ENCODE measurements at places on chromosomes 7 and 10.

- no peaks in the 10 kb centered on the region for H3K27me3 ChIP-seq
- no peak for DNase-seq
- H3K4me3 ChIP-seq = no peak overlapping the region
- H3K27ac ChIP-seq = no peak overlapping the region
These were observed 33.5 kb downstream of the SVOPL start for GRCh38 chr7:138667535-138668228.

- H3K27ac ChIP-seq = no peak overlapping the region
- H3K4me3 ChIP-seq = no peak overlapping the region
- DNase-seq = peak; percentile 79
- H3K27me3 ChIP-seq = no peaks in the 10 kb centered on the region
- peaks cover 3% of the 10 kb centered on the region for H3K4me1 ChIP-seq
- H3K36me3 ChIP-seq = no peaks in the 10 kb centered on the region
These were observed 369.2 kb upstream of the NRP1 start for GRCh38 chr10:33703501-33704213.

DNA sequence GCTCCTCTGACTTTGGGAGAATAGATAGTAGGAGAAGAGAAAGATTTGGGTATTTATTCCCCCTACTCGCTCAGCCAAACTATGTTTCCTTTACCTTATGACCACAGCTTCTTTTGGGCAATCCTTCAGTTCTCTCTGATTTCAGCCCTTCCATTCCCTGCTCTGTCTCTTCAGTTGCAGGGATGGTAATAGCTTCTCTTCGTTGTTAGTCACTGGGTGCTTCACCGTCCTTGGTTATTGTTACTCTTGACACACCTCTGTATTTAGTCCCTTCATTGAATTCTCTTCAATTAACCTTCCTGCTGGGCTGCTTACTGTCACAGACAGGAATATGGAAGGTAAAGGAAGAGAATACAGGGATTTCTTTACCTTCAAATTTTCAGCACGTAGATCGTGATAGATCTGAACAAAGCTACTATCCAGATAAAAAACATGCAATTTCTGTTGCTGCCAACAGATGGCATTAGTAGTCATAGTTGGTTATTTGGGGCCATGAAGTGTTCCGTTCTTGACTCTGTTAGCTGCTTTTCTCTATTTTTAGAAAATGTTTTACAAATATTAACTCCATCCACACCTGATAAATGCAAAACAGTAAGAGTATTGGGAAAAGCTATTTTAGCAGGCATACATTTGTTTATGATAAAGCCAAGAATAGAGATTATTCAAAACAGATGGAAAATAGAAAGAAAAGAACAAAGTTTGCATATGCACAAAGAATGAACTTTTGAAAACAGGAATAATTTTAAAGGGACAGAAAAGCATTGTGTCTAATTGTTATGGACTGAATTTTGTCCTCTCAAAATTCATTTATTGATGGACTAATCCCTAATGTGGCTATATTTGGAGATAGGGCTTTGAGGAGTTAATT is 14.0 kb upstream of the PTTG1IP2 start:
- no peaks in the 10 kb centered on the region for H3K4me1 ChIP-seq
- H3K36me3 ChIP-seq = no peaks in the 10 kb centered on the region
- no peak overlapping the region for H3K4me3 ChIP-seq
- peak; percentile 45 for DNase-seq
- H3K27ac ChIP-seq = no peak overlapping the region

DNA sequence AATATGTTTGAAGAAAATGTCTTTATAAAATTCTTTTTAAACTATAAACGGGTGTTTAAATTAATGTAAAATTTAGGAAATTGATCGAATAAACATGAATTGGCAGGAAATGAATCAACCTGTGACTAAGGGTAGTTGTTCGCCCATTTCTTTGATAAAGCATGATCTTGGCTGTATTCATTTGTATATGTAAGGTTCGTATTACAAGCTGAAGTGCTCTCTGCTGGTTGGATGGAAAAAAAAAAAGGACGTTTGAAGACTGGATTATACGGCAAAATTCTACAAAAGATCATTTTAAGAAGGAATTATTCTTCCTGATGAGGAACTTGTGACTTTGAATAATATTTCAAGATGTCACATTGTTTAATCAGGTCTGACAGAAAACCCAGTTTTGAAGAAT is 185.4 kb upstream of the ANK3 start:
- H3K27me3 ChIP-seq = no peaks in the 10 kb centered on the region
- no peak for DNase-seq
- no peaks in the 10 kb centered on the region for H3K4me1 ChIP-seq

DNA sequence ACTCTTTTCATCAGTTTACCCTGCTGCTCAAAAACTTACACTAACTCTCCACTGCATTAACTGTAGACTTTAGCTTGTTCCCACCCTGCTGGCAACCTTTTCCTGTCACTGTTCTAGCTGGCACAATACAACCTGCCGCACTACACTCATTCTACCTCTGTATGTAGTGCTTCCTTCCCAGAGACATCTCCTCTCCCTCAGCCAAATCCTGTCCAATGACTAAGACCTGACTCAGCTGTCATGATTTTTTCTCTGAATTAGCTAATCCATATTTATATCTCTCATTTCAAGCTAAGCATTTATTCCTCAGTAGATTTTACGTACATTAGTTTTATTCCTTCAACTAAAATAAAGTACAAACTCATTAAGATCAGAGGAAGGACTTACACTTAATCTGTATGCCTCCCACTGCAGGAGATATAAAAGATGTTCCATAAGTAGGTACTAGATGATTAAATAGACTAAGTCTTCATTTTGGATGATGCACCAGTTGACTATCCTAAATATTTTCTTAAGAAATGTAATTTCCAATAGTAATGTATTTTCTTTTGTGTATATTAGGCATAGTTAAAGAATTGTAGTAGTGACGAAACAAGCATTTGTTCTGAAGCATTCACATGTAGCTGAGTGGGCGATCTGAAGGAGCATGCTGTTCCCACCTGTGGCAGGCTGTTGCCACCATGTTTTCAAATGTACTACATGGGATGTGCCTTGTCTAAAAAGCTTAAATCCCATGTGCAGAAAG is 189.1 kb downstream of the SKAP2 start:
- H3K4me1 ChIP-seq = peaks cover 8% of the 10 kb centered on the region
- H3K36me3 ChIP-seq = no peaks in the 10 kb centered on the region
- peak; percentile 20 for DNase-seq
- H3K27ac ChIP-seq = no peak overlapping the region

Data from fibroblast of lung (primary cell).